ENCODE measurements at places on chromosomes 11 and 22. TPM values are rescaled to one million over a fixed set of nuclear protein-coding genes. Genes with fewer than 3 reads are reported as not detected.
A peak's percentile ranks its signal among the peaks of the same experiment; 100 is the strongest.

The RASSF10 gene
- polyA plus RNA-seq, result 2.4 TPM

The TRMU gene
- polyA plus RNA-seq, result 45.0 TPM

GRCh38 chr11:28343304-28344233 is 235.4 kb downstream of the METTL15 start:
- DNase-seq, result peak; percentile 30

- DNase-seq, result no peak
These were observed 22.6 kb upstream of the ALDH3B2 start for GRCh38 chr11:67696998-67697397.

DNA sequence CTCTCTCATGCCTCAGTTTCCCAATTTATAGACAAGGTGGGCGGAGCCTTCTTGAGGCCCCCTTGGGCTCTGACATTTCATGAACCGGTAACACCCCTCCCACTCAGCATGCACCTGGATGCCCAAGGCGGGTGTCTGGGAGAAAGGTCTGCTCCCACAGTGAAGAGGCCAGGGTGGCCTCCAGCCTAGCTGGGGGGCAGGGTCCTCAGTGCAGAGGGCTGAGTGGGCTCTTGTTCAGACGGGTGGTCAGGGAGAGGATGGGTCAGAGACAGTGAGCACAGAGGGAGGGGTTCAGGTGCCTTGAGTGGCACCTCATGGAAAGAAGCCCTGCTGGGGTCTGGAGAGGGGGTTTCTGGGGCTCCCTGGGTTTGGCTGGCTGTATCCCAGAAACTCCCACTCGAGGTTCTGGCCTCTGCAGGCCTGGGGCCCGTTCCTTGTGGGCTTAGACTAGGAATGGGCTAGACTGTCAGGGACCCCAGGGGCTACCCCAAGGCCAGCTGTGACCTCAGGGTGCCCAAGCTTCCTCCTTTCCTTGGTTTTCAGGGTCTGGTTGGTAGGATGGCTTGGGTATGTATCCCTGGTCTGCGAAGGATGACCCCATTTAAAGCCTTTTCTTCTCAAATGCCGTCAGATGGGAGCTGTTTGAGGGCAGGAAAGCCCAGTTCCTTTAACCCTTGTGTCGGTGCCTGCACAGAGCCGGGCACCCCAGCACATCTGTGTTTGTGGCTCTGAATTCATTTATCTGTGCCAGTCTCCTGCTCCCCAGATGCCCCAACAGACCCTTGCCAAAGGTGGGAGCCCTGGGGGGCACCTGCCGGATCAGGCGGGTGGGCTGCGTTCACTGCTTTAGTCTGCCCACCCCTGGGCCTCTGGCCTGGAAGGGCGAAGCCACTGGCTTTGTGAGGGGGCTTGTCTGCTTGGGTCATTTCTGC is 1.2 kb downstream of the SYNGR1 start:
- DNase-seq, result no peak

The OR51B5 gene
- polyA plus RNA-seq, result not detected

GRCh38 chr11:76781046-76781801 is 1.9 kb upstream of the TSKU start:
- no peak for DNase-seq

GRCh38 chr11:43397251-43397650 is 38.5 kb downstream of the TTC17 start:
- DNase-seq, result no peak

- DNase-seq, result peak; percentile 56
These were observed 65.2 kb upstream of the LMO1 start for GRCh38 chr11:8328848-8329330.

The NLRP14 gene
- polyA plus RNA-seq, result not detected

- DNase-seq, result no peak
These were observed 29.6 kb downstream of the TOM1 start for GRCh38 chr22:35329114-35329847.

The SYCE3 gene
- 0.34 TPM for polyA plus RNA-seq

DNA sequence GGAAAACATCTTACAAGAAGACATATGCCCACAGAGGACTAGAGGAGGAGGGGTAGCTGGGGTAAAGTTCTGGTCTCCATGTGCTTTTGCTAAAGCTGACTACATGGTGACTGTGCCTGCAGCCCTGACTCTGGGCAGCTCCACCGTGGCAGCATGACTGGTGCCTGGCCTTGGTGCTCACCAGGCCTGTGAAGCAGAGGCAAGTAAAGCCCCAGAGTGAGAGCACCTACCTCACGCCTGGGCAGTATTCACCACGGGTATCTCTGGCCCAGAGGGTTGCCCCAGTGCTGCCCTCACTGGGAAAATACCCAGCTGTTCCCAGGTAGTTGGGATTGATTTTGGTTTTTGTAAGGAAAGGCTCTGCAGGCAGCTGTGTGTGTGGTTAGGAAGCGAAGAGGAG is 78.3 kb downstream of the CTTN start:
- DNase-seq, result no peak

The SMIM35 gene
- not detected for polyA plus RNA-seq

The GLB1L2 gene
- 1.1 TPM for polyA plus RNA-seq

DNA sequence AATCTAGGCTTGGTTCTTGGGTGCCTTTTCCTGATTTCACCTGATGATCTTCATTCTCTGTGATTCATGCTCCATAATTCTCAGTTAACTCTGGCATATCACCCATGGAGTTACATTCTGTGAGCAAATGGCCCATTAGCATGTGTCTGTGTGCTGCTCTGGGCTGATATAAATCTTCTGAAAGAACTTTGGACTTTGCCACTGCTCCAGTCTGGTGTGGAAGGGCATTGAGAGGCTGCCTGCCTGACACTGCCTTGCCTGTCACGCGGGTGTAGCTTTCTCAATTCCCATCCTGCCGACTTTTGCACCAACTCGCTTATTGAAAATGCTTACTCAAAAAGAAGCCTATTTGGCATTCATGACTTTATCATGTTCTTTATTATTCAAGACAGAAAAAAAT is 42.2 kb downstream of the FAT3 start:
- DNase-seq, result no peak

The ENTHD1 gene
- polyA plus RNA-seq, result not detected

DNA sequence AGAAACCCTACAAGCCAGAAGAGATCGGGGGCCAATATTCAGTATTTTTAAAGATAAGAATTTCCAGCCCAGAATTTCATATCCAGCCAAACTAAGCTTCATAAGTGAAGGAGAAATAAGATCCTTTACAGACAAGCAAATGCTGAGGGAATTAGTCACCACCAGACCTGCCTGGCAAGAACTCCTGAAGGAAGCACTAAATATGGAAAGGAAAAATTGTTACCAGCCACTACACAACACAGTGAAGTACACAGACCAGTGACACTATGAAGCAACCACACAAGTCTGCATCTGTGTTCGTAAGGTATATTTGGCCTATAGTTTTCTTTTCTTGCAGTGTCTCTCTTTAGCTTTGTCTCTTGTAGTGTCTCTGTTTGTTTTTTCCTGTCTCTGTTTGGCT is 29.0 kb downstream of the TMEM225 start:
- DNase-seq, result peak; percentile 11

The PDGFB gene
- polyA plus RNA-seq, result 9.8 TPM

DNA sequence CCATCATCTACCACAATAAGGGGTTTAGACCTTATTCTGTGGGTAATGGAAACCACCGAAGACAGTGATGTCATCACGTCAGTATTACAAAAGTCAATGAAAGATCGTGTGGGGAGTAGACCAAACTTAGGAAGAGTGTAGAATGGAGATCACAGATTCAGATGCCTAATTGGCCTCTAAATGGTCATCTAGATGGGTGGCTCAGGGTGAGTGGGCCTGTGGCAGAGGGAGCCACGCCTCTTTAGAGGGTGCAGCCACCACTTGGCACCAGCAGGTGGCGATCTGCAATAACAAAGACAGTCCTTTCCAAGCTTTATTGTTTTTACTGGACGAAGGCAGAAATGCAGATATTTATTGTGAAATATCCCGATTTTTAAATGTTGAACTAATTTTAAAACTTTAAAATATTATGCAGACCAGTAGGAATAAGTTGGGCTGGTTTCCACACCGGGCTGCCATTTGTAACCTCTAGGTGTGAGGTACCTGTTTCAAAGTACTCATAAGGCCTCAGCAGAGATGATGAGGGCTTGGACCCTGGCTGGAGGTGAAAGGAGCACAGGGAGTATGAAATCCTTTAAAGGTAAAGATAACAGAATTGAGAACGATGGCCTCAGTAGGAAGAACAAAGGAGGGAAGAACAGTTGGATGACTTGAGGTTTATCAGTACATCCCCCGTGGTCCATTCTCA is 222.0 kb downstream of the DBX1 start:
- DNase-seq, result no peak

DNA sequence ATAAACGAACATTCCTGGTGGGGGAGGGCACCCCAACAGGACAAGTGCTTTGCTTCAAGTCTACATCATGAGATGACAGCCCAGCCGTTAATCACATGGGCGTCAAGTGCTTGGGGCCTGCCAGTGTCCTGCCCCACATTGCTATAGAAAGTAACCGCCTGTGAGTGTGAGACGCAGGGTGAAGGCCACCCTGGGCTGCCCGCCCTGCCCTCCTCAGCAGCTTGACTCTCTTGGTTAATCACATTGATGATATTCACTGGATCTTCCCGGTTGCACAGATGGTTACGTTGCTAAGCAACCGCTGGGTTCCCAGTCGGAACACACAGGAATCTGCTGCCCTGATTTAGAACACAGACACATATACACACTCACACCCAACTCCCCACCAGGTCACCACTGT is 79.3 kb downstream of the CTTN start:
- no peak for DNase-seq

DNA sequence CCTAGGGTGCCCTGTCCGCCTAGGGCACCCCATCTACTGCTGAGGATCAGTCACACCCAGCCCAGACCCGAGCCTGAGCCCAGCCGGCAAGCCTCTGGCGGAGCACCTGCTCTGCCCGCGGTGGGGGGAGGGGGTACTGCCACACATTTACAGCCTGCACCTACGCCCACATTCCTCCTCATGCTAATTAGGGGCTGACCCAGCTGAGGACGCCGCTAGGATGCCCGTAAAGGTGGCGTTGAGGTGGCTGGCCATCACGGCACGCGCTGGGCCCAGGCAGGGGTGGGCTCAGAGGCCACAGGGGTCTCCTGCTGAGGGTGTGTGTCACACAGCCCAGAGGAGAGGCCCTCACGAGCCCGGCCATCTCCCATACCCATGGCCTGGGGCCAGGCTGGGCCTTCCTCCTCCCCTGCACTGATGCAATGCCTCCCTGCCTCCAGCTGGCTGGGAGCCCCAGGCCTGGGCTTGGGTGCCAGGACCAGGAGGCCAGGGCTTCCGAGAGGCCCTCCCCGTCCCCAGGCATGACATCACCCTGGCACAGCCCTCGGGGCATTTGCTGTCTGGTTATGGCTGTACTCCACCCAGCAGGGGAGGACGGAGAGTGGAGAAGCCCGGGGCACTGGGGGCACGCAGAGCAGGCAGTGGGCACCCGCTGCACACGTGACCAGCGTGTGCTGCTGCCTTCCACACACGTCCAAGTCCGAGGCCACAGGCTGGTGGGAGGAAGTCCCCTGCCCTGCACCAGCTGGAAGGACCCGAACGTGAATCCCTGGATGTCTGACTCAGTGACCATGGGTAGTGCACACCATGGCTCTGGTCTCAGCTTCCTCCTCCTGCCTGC is 12.7 kb downstream of the DUSP8 start:
- peak; percentile 81 for DNase-seq

GRCh38 chr22:38870312-38870741 is 1.7 kb downstream of the CBX6 start:
- no peak for DNase-seq

The MPZL2 gene
- polyA plus RNA-seq, result 34.0 TPM

The FGF19 gene
- polyA plus RNA-seq, result not detected

DNA sequence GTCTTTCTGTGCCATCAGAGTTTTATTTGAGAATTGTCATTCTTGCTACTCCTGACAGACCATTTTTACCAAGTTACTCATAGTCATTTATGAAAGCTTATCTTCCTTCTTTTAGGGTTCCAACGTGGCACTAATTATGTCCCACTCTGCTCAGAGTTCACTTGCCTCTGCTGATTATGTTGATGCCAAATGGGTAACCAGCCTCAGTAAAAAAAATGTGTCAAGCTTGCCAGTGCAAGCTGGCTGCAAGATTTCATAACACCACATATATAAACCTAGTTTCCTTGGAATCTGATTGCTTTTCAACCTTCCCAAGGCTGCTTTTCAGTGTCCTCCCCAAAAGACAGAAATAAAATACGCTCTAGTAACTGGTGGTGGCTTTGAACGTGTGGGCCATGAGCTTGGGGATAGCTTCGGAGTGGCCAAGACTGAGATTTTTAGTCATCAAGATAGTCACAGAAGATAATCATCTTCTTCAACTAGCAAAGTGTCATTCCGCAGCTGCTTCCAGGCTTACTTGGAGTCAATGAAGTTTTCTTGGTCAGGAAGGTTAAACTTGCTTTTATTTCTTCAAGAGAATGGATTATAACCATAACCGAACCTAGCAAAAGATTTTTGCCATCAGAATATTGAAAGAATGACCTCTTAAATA is 29.5 kb upstream of the APOA1 start:
- no peak for DNase-seq

The CCDC73 gene
- not detected for polyA plus RNA-seq

GRCh38 chr11:100584201-100584985 is 102.7 kb upstream of the ARHGAP42 start:
- DNase-seq, result peak; percentile 28

DNA sequence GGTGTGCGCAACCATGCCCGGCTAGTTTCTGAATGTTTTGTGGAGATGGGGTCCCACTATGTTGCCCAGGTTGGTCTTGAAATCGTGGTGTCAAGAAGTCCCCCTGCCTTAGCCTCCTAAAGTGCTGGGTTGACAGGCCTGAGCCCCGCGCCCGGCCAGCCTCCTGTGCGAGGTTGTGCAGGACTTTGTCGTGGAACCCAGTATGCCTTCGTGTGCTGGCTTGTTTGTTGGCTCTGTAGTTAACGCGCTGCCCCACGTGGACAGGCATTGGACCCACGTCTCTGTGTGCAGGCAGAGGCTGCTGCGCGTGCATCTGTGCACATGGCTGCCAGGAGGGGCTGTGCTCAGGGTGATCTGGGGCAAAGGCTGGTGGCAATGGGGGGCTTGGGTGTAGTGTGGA is 33.9 kb upstream of the ZNF195 start:
- no peak for DNase-seq

DNA sequence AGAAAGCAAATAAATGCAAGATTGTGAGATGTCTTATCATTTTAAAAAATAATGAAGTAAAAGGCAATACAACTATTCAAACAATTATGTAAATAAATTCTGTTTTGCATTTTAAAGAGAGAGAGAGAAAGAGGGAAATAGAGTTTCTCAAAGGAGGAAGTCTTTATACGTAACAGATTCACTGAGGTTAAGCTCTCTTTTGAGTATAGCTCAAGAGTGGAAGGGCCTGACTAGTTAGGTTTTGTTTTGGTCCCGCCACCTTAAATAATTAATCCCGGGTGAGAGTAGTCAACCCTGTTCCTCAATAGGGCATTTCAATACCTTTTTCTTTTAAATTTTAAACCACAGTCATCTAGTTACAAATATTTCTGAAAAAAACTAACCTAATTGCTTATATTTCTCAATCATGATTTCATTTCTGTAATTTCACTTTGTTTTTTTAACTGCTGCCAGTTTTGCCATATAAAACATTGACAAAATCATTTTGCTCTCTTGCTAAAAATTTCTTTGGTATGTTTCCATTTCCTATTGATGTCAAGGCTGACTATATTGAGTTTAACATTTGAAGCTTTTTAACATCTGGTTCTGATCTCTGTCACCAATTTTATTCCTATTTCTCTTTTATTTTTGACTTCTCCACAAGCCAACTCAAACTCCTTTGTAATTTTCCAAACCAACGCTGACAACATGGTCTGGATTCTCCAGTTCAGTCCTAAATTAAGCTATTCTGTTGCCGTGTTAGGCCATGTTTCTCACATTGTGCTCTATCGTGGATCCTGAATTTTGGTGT is 10.3 kb downstream of the OR10D3 start:
- DNase-seq, result no peak

Data from foreskin keratinocyte (primary cell).